ENCODE measurements at places on chromosomes 4 and X.

DNA sequence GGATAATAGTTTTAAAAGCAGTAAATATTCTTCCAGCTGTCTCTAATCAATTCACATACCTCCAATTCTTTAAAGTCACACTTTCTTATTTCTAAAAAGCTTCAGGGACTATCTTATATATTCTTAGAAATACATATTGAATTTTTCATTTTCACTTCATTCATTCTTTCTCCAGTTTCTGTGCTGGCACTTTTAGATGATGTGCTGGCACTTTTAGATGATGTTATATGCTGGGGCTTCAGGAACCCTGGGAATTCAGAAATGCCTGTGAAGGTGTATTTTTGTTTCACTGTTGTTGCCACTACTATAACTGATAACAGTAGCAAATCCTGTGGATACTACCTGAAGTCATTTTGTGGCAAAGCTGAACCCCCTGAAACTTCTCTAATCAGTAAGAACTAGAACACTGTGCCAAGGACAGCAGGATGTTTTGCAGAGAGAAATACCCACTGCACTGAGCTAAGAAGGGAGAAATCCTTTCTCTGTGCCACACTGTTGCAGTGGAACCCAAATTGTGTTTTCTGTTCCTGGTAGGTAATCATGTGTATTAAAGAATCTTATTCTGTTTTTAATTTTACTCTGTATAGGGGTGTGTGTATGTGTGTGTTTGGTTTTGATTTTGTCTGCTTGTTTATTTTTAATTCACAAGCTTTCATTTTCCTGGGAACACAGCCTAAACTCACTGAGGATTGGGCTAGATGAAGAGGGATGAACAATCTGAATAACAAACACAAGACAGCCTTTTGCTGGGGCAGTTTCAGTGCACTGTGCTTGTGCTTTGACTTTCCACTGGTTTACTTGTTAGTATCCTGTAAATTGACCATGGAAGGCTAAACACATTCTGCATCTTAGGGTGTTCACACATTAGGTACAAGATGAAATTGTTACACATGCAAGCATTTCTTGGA is 898.3 kb downstream of the CCSER1 start:
- DNase-seq = no peak

DNA sequence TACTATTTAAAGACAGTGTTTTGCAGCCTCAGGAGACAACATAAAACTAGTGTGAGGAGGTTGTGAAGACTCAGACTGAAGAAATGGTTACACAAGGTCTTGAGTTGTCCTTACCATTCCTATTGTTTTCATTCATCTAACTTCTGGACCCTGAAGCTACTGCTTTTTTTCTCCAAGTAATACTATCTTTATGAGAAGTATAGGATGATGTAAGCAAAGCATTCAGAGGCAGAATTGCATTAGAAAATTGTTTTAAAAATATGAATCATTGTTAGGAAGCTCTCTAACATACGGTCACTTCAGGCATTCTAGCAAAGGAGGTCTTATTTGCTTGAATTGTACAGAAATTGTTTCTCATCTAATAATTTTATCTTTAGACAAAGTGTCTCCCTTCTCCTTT is 357.8 kb downstream of the TLL1 start:
- DNase-seq = no peak

DNA sequence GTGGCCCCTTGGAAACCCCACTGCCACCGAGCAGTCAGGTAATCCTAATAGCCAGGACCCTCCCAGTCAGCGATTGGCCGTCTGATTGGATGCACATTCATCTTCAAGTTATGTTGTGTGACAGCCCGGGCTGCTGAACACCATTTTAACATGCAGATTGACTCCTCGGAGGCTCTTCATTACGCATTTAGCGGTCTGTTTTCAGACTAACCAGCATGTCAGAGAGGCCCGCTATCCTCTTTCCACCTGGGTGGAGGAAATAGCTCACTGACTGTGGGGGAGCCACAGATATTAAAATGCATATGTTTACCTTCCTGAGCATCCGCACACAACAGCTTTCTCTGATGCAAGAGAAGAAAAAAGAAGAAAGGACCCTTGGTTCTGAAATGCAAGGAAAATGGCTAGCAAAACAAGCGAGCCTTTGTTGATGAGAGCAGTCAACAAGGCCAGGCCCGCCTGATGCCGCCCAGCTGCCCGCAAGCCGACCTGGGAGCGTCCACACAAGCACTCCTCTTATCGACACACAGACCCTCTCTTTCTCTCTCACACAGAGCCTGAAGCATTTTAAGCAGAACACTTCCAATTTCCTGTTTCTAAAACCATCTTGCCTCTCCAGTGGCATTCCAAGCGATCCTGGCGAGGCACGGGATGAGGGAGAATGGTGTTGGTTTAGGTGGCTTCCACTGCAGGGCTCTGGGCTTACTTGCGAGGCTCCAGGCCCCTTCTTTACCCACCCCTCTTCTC is 118.3 kb downstream of the MGST2 start:
- no peak for DNase-seq

DNA sequence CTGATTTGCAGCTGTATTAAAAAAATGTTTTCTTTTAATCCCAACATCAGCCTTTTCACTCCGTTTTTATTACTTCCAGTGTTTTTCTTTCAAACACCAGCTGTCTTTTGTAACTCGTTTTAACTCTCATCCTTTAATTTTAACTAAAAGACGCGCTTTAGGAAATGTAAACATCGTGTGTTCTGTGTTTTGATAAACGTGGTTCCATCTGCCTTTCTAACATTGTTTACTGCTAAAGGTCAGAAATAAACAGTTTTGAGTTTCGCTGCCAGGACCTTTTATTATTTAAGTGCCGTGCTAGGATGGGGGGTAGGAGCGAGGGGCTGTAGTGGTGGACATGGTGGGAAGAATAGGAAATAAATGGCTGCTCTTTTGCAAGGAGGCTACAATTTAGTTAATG is 1.5 kb downstream of the N4BP2 start:
- DNase-seq = no peak

- no peak for DNase-seq
Measured at GRCh38 chr4:139419388-139419914, 34.5 kb upstream of the RAB33B start.

- no peak for DNase-seq
Measured at GRCh38 chr4:183287309-183287659, 32.8 kb downstream of the CLDN22 start.

DNA sequence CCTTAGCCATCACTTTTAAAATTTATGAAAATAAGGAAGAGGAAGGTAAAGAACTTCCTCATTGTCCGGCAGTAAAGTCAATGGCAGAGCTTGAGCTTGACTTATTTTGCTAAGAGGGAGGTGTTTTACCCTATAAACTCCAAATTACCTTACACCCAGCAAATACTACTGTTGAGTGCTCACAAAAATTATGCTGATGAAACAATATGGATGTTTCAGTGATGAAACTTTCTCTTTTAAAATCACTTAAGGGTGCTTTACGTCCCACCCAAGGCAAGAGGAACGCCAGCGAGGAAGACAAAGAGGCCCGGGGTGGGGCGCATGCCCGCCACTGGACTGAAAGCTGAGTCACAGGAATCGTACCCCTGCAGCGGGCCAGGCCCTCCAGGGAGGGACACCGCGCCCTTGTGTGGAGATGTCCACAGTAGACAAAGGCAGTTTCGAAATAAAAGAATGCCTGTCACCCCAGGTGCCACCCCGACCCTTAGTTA is 560 bp upstream of the TMSB4X start:
- DNase-seq = no peak

DNA sequence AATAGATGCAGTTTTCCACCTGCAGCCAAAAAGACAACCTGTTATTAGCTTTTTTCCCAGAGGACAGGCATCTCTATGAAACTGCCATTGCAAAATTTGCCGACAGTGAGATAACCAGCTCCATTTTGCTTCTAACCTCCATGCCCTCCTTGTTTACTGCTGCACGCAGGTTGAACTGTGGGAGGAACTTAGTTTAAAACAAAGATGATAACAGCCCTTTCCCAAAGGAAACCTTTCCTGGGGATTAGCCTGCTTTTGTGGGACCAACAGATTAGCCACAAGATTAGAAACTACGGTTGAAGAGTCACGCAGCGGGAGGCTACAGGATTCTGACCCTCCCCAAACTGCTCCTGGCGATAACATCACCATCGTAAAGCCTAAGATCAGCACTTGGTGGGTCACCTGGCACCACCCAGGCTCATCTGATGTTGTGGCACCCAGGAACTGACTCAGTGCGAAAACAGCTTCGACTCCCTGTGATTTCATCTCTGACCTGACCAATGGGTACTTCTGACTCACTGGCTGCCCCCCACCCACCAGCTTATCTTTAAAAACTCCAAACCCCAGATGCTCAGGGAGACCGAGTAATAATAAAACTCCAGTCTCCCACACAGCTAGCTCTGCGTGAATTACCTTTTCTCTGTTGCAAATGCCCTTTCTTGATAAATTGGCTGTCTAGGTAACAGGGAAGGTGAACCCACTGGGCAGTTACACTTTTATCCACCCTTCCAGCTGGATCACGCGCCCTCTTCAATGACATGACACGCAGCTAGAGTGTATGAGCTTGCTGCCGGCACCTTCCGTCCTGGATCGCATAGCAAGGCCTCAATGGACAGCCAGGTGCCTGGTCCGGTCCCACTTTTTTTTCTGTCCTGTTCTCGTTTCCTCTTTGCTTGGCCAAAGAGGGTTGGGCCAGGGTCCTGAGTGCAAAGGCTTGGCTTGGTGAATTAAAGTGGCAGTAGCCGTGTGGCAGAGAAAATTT is 27.2 kb downstream of the NOP14 start:
- peak; percentile 50 for DNase-seq

DNA sequence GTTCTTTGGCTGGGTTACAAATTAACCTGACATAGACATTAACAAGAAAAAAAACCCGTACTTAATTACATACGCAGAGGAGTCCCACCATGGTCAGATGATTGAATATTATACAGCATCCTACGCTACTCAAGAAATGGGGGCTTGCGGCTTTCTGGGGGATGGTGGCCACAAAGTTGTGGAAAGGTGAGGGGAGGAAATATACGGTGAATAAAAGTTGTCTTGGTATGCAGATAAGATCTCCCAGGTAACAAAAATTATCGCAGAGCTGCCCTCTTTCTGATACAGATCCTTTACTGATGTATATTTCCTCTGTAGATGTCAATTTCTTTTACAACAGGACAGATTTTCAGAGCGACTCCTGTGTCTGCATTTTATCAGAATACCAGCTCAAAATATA is 890 bp downstream of the DCAF16 start:
- DNase-seq = no peak

GRCh38 chrX:37580080-37580479 is 8.6 kb downstream of the LANCL3 start:
- DNase-seq = no peak

GRCh38 chrX:96389281-96390047 is 295.2 kb upstream of the DIAPH2 start:
- DNase-seq = no peak

DNA sequence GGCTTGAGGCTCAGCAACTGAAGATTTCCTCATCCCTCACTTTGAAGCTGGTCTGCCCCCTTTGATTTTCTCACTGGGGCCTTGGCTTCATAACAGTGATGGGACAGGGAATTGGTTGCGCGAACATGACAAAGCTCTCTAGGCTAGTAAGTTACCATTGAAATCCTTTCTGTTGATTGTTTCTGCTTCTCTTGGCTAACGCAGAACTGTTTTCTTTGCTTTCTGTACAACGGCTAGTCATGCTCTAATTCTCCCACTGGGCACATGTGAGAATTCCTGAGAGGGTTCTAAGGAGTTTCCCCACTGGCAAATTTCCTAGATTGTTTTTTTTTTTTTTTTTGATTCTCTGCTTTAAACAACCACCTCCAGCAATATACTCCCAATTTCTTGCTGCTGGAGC is 738.6 kb downstream of the PCDH7 start:
- no peak for DNase-seq

DNA sequence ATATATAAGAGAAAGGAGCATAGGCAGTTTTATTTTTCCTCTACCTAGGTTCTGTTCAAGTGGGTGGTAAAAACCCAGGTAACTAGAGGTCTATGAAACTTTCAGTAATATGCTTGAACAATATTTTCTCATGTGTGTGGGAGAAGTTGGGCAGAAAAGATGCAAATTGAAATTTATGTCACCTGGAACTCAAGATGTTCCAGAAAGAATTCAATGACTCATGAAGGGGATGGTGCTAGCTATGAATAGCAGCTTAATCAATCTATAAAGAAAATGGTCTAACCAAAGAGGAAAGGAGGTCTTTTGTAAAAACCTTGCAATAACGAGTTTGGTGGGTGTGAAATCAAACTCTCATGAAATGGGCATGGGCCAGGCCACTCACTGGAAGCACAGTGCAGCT is 263.8 kb downstream of the INPP4B start:
- no peak for DNase-seq

- DNase-seq = no peak
Measured at GRCh38 chrX:57651169-57651919, 28.7 kb downstream of the NLRP2B start.

GRCh38 chr4:141216002-141216761 is 4.5 kb upstream of the ZNF330 start:
- no peak for DNase-seq

DNA sequence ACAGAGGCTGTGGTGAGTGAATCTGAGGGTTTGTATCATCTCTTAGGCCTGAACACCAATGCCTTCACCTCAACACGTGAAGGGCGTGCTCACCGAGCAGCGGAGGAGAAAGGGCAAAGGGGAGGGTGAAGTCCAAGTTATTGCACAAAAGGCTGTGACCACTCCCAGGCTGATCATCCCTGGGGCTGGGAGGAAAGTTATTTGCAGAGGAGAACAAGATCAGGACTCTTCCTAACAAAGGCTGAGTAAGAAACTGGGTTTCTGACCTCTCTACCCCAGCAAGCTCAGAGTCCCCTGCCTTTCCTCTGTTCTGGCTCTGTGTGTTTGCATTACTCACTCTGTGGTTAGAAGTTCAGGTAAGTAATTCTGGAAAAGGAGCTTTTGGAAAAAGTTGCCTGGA is 366.3 kb upstream of the CXorf51A start:
- no peak for DNase-seq

- DNase-seq = no peak
Measured at GRCh38 chr4:187586892-187587291, 408.7 kb upstream of the ZFP42 start.

- no peak for DNase-seq
Measured at GRCh38 chr4:130025701-130026100, 929.7 kb downstream of the C4orf33 start.

GRCh38 chr4:165367040-165367439 is 11.8 kb upstream of the CPE start:
- DNase-seq = no peak

- DNase-seq = no peak
Measured at GRCh38 chrX:40938423-40938822, 146.8 kb upstream of the USP9X start.

GRCh38 chr4:182715548-182715947 is 201.6 kb downstream of the DCTD start:
- no peak for DNase-seq

- no peak for DNase-seq
Measured at GRCh38 chr4:18722748-18723191, 701.2 kb upstream of the LCORL start.

- DNase-seq = no peak
Measured at GRCh38 chrX:143165778-143166177, 140.1 kb downstream of the SPANXN4 start.

- DNase-seq = no peak
Measured at GRCh38 chr4:153676486-153676885, 7.6 kb upstream of the TLR2 start.
